ENCODE measurements at places on chromosomes 5 and 9.

DNA sequence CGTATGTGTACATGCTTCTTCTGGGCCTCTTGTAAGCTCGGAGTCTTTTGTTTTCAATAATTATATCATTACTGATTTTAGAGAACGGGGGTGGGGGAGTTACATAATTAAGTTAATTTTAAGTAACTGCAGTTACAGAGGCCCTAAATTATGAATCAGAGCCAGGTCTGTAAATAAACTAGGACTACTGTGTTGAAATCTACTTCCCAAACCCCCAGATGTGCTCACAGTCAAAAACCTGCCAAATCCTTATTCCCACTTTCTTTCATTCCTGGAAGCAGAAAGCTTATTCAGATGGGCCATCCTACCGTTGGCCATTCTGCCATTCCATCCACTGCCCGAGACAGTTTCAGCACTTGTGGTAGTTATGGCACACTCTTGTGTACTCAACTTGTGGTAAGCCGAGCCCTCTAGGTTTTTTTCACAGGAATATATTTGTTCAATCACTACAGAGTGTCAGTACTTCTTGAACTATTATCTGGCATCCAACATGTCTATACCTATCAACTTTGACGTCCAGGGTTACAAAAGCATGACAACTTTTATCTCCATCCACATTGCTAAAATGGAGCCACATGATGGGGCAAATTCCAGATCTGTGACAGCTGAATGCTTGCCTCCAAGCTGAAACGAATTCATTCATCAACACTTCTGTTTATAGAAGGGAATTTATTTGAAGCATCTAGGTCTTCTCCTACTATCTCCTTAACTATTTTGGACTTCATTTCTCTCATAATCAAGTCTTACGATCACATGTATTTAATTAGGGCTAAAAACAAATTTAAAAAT, 37.8 kb downstream of the GLRX start:
- H3K27ac ChIP-seq, result no peak overlapping the region
- no peak for DNase-seq

DNA sequence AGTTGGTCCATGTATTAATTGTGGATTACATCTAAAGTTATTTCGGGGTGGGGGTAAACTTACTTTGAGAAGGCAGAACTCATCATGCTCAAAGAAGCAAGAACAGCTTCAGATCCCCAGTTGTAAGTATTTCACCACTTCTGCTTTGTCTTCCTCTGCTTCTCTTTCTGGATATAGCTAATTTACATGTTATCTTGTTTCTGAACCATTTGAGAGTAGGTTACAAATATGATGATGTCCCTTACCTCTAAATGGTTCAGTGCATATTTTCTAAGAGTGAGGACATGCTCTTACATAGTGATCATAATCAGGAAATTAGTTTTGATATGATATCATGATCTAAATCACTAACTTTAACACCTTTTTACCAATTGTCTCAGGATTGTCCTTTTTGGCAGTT, 11.9 kb downstream of the TRIO start:
- no peaks in the 10 kb centered on the region for H3K36me3 ChIP-seq
- H3K4me1 ChIP-seq, result peaks cover 42% of the 10 kb centered on the region
- H3K27me3 ChIP-seq, result no peaks in the 10 kb centered on the region
- peak overlapping the region; percentile 82 for H3K27ac ChIP-seq
- DNase-seq, result no peak

DNA sequence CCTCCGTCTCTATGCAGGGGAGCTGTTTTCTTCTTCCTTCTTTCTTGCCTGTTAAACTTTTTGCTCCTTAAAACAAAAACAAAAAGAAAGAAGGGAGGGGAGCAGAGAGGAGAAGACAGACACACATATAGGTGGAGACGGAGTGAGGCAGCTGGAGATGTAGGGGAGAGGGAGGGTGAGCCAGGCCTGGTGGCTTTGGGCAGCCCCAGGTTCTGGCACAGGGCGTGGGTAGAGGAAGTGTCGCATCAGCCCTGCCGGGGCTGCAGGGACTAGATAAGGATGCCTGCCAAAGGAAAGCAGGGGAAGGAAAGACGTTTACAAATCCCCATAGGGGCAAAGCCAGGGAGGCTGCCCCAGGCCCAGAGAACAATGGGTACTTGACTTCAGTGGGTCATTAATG, 38.7 kb upstream of the PTGS1 start:
- H3K36me3 ChIP-seq, result no peaks in the 10 kb centered on the region
- no peaks in the 10 kb centered on the region for H3K27me3 ChIP-seq
- H3K4me1 ChIP-seq, result no peaks in the 10 kb centered on the region
- no peak overlapping the region for H3K27ac ChIP-seq

- H3K4me3 ChIP-seq, result no peak overlapping the region
- no peaks in the 10 kb centered on the region for H3K27me3 ChIP-seq
- H3K27ac ChIP-seq, result no peak overlapping the region
- no peaks in the 10 kb centered on the region for H3K36me3 ChIP-seq
Observed at GRCh38 chr5:170219615-170220014, 13.2 kb upstream of the C5orf58 start.

- H3K27me3 ChIP-seq, result no peaks in the 10 kb centered on the region
- H3K36me3 ChIP-seq, result peaks cover 9% of the 10 kb centered on the region
- no peak overlapping the region for H3K4me3 ChIP-seq
Observed at GRCh38 chr5:179129607-179130071, 69.5 kb downstream of the ZNF354C start.

- no peaks in the 10 kb centered on the region for H3K4me1 ChIP-seq
- H3K36me3 ChIP-seq, result no peaks in the 10 kb centered on the region
- no peak for DNase-seq
Observed at GRCh38 chr9:126438741-126439401, 112.2 kb downstream of the MVB12B start.

DNA sequence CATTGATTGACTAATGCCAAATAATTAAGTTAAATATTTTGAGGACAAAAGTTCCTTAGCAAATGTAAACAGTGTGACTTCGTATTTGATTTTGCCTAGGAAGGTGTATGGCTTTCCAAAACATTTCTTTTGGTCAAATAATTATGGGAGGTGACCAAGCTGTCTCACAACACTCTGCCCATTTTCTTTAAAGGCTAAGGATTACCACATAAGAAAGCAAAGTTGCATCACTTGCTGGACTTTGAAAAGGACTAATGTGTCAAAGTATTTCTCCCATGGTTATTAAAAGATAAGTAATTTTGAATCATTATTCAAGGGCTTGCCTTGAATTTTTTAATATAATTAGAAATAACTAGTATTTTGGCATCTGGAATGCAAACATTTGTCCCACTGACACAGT, 74.7 kb downstream of the HAPLN1 start:
- DNase-seq, result no peak
- no peak overlapping the region for H3K27ac ChIP-seq
- H3K27me3 ChIP-seq, result no peaks in the 10 kb centered on the region
- no peak overlapping the region for H3K4me3 ChIP-seq
- H3K36me3 ChIP-seq, result no peaks in the 10 kb centered on the region
- H3K4me1 ChIP-seq, result no peaks in the 10 kb centered on the region

- peak; percentile 64 for DNase-seq
- no peaks in the 10 kb centered on the region for H3K27me3 ChIP-seq
- no peaks in the 10 kb centered on the region for H3K36me3 ChIP-seq
- H3K4me1 ChIP-seq, result peaks cover 18% of the 10 kb centered on the region
Observed at GRCh38 chr5:75335952-75336614, 937 bp upstream of the HMGCR start.

- H3K4me1 ChIP-seq, result no peaks in the 10 kb centered on the region
- no peaks in the 10 kb centered on the region for H3K27me3 ChIP-seq
- H3K36me3 ChIP-seq, result no peaks in the 10 kb centered on the region
- DNase-seq, result no peak
- H3K27ac ChIP-seq, result no peak overlapping the region
Observed at GRCh38 chr5:133531594-133531993, 80.7 kb downstream of the FSTL4 start.

GRCh38 chr9:11326231-11326630, 713.4 kb upstream of the PTPRD start:
- no peak for DNase-seq
- H3K4me3 ChIP-seq, result no peak overlapping the region
- no peaks in the 10 kb centered on the region for H3K4me1 ChIP-seq
- H3K27me3 ChIP-seq, result no peaks in the 10 kb centered on the region
- no peak overlapping the region for H3K27ac ChIP-seq

GRCh38 chr5:135131801-135132680, 98.0 kb upstream of the PITX1 start:
- no peak overlapping the region for H3K4me3 ChIP-seq
- H3K27me3 ChIP-seq, result no peaks in the 10 kb centered on the region
- H3K27ac ChIP-seq, result no peak overlapping the region
- H3K36me3 ChIP-seq, result no peaks in the 10 kb centered on the region
- H3K4me1 ChIP-seq, result no peaks in the 10 kb centered on the region
- no peak for DNase-seq

- H3K36me3 ChIP-seq, result no peaks in the 10 kb centered on the region
- DNase-seq, result no peak
- no peak overlapping the region for H3K27ac ChIP-seq
- H3K4me1 ChIP-seq, result no peaks in the 10 kb centered on the region
Observed at GRCh38 chr5:93225748-93226147, 355.3 kb downstream of the NR2F1-AS1 start.

GRCh38 chr9:32701321-32702022, 66.0 kb upstream of the TAF1L start:
- no peak overlapping the region for H3K27ac ChIP-seq
- no peak overlapping the region for H3K4me3 ChIP-seq

GRCh38 chr9:27165670-27166069, 56.6 kb downstream of the TEK start:
- no peak for DNase-seq
- H3K4me1 ChIP-seq, result no peaks in the 10 kb centered on the region
- H3K36me3 ChIP-seq, result no peaks in the 10 kb centered on the region
- H3K27me3 ChIP-seq, result no peaks in the 10 kb centered on the region

GRCh38 chr5:32848681-32849080, 137.6 kb downstream of the NPR3 start:
- no peak overlapping the region for H3K27ac ChIP-seq
- no peak overlapping the region for H3K4me3 ChIP-seq
- H3K27me3 ChIP-seq, result no peaks in the 10 kb centered on the region
- DNase-seq, result no peak

- H3K4me1 ChIP-seq, result no peaks in the 10 kb centered on the region
- no peak for DNase-seq
- H3K27ac ChIP-seq, result no peak overlapping the region
- no peak overlapping the region for H3K4me3 ChIP-seq
- no peaks in the 10 kb centered on the region for H3K27me3 ChIP-seq
Observed at GRCh38 chr9:91690540-91691249, 259.3 kb downstream of the ROR2 start.
